ENCODE measurements at places on chromosomes 7 and 10.

DNA sequence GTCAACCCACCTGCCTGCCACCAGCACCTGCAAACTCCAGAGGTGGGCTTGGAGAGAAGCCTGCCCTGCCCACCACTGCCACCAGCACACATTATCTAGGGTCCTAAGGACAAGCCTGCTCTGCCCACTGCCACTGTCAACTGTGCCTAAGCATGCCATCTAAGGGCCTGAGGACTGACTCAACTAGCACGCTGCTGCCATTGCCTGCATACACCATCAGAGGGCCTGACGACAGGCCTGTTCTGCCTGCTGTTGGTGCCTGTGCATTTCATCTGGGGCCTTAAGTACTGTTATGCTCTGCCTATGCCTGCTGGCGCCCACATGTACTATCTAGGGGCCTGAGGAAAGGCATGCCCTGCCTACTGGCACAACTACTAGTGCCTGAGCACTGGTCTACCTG lies 27.0 kb upstream of the LRRD1 start:
- no peak for DNase-seq

GRCh38 chr7:8433477-8434289 lies at the start of gene NXPH1:
Gene NXPH1, plus strand, starts transcription at chr7:8433609.
- DNase-seq: peak; percentile 56

DNA sequence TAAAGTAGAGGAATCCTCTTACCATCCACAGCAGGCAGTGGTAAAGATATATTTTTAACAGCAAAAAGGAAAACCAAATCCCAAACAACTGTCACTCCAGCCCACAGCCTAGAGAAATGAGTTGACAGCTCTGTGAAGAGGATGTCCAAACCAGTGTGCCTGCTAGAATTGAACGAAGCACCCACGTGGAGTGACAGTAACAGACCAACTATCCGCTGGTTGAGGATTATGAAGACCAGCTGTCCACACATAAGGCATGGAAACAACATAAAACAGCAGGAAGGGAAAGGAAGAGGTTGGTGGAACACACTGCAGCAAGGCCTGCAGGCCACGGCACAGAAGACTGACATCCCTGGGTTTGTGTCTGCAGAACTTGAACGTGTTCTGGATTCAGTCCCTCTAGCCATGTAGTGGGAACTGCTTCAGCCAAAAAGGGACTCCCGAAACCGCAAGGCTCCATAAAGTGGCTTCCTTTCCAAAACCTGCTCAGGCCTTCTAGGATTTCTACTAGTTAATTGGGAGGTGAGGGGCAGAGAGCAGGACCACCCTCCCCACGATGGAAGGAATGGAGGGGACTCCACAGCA lies 324.4 kb downstream of the BICC1 start:
- no peak for DNase-seq

- no peak for DNase-seq
Measured at GRCh38 chr7:90269163-90269562, 24.2 kb downstream of the CFAP69 start.

DNA sequence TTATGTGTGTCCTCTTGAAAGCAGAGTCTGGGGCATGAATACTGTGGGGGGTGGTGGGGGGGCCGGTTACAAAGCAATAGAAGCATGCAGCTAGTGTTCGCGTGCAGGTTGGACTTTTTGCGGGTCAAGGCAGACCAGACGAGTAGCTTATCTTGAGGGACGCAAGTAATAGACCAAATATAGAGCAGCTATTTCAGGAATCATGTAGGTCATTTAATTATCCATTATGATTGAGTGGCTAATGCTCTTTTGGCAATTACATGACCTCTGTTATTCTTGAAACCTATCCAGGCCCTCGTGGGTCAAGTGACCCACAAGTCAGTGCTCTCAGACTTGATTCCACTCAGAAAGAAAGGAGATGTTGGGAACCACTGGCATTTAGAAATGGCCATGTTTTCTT lies 93.0 kb downstream of the BTRC start:
- no peak for DNase-seq

DNA sequence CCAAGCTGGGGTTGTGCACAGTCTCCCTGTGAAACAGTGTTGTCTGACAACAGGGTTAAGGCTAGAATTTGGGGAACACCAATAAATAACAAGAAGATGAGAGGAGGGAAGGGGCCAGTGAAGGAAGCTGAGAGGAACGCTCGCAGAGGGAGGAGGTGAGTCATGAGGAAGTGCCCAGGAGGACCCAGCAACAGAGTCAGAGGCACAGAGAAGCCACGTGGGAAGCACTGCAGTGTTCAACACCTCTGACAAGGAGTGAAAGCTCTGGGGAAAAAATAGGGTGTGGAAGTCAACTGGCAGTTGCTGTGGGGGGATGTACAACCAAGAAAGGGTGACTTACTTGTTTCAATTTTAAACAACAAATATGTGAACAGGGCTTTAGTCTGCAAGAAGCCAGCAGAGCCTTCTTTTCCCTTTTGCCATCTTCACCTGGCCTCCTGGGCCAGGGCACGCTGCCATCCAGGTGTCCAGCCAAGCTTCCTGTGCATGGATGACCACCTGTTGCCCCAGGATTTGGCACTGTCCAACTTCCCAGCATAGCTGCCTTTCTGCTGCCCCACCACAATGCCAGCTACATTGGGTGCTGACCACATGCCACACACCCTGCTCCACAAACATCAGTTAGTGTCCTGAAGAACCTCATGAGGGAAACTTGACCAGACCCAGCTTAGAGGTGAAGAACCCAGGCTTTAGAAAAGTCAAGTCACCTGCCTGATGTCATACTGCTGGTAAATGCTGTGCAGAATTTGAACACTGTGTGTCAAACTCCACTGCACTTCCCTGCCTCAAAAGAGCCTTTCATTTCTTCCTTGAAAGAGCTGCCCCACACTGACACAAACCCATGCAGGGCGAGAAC lies 69.6 kb downstream of the ATXN7L1 start:
- no peak for DNase-seq

DNA sequence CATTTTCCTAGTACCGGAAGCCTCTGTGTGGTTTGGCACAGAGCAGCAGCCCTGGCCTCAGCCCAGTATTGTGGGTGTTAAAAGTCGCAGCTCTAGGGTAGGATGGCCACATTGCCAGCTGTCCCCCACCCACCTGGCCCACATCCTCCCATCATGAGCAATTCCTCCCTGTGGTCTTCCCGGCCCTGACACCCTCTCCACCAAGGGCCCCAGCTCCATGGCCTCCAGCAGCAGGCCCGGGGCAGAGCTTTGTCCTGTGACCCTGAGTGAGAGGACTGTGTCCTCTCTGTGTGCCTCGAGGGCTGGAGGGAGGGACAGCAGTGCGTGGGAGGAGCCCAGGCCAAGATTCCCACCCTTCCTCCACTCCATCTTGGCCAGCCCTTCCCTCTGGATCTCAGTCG lies 93.7 kb downstream of the MYL10 start:
- no peak for DNase-seq

DNA sequence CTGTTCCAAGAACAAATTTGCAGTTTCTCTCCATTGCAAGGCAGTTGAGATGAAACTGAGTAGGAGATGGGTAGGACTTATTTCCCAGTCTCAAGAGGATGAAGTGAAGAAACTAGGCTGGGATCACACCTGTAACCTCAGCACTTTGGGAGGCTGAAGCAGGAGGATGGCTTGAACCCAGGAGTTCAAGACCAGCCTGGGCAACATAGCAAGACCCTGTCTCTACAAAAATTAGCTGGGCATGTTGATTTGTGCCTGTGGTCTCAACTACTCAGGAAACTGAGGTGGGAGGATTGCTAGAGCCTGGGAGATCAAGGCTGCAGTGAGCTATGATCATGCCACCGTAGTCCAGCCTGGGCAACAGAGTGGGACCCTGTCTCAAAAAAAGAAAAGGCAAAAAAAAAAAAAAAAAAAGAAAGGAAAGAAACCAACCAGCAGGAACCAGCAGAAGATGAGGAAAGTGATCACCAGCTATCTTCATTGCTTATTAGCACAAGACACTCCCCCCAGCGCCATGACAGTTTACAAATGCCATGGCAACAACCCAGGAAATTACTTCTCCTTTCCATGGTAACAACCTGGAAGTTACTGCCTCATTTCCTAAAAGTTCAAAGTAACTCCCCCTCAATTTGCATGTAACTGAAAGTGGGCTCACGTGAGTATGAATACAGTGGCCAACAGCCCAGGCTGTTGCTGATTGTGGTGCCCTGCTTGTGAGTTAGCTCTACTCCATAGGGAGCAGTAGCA lies 18.3 kb upstream of the ST8SIA6 start:
- DNase-seq: no peak

DNA sequence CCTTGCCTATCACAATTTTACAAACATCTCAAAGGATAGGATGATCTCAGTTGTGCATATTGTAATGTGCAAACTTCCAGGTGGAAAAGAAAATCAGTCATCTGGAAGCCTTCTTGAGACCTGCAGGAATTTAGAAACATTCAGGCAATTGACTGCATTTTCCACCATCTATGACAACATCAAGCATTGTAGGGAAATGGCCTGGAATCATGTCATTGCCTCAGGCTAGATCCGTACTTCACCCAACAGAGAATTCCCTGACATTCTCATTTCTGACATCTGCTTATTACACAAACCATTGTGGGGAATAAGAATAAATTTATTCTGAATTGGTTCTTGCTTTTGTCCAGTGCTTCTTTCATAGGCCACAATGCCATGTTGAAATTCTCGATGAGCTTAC lies 124.9 kb upstream of the NPVF start:
- no peak for DNase-seq

- no peak for DNase-seq
Measured at GRCh38 chr7:3461923-3462322, 160.9 kb downstream of the SDK1 start.

GRCh38 chr10:24887855-24888231 lies 64.6 kb downstream of the PRTFDC1 start:
- no peak for DNase-seq

- DNase-seq: no peak
Measured at GRCh38 chr7:106824458-106824857, 40.6 kb upstream of the PIK3CG start.

DNA sequence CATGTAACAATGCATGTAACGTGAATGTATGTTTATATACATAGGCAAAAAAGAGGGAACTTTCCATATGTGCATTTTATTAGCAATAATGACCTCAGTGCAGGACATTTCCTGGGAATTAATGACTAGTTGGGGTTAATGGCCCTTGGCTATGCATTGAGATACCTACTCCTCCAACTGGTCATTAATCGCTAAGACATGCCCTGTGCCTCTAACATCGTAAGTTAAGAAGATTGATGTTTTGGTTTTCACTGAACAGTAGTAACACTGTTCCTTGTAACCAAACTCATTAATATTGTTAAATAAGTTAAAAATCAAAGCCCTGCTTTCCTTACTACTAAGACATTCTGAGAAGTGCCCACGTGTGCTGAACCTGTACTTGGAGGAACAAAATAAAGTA lies 61.7 kb downstream of the SEMA3D start:
- DNase-seq: no peak

- DNase-seq: no peak
Measured at GRCh38 chr10:77286531-77287508, 350.8 kb downstream of the KCNMA1 start.

DNA sequence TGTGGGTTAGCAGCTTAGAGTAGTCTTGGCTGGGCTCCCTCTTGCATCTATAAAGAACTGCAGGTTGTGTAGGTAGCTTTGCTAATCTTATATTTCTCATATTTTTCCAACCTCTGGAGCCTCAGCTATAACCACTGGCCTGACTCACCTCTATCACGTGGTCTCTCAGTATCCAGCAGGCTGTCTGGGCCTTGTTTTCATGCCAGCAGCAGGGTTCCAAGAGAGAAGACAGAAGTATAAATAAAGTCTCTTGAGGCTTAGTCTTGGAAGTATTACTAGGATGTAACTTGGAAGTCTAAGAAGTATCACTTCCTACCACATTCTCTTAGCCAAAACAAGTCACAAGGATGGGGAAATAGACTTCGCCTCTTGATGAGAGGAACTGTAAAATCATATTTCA lies 73.3 kb downstream of the WIPF3 start:
- no peak for DNase-seq

GRCh38 chr10:124827474-124827873 lies 25.9 kb downstream of the ABRAXAS2 start:
- no peak for DNase-seq

- DNase-seq: no peak
Measured at GRCh38 chr7:159143780-159144757, 598 bp downstream of the VIPR2 start.

DNA sequence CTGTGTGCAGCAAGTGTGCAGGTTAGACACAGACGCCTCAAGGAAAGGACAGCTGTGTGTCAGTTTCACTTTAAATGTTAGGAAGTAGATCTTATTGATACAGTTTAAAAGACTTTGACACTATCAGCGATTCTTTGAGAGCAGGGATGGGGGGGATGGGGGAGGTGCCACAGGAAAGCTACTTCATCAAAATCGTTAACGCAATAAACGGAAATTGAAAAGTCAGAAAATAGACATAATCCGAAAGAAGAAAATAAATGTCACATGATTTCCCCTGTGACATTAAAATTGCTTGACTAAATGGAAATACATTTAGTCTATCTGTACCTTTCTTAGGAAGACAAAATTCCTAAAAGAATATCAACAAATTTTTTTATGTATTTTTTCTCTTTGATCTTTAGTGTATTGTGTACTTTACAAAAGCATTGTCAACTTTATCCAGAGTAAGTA lies 476 bp upstream of the ZNF33B start:
- no peak for DNase-seq

DNA sequence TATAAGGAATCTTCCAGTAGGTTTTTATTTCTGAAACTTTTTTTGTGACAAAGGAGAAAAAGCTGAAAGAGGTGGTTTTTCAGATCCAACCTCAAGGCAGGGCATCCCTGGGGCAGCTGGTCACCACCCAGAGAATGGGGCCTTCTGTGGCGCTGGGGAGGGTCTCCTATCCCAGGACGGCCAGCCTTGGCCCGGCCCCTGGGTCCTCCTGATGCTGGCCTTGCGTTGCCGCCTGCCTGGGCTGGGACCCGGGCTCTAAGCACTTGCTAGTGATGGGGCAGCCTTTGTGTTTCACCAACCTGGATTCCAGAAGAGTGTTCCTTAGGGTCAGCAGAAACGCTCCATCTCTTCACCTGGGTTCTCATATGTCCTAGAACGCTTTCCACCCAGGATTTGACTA lies 16.3 kb downstream of the SHH start:
- DNase-seq: no peak

DNA sequence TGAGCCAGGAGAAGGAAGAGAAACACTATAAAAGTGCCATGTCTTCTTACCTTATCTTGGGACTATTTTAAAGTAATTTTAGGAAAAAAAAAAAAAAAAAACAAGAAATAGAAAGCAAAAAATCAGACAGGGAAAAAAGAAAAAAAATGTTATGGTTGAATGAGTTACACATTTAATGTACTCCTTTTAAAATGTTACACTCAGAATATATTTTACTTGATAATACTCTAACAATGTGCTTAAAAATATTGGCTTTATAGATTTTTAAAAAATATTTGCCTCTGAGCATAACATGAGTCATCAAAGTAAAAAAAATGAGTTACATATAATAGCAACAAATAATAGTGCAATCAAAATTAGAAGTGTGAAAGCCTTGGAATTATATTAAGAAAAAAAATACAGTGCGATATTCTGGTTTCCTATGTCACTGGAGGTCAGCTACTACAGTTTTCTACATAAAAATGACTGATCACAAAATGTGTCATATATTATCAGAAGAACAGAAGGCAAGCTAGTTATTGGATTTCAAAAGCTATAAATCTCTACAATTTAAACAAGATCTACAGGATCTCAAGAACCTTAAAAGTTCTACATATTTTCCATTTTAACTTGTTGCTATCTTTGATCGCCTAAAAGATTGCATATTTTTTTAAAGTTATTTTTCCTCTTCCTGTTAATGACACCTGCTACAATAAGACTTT lies 231.1 kb upstream of the CCDC6 start:
- DNase-seq: no peak

- no peak for DNase-seq
Measured at GRCh38 chr10:82628373-82628772, 753.4 kb downstream of the NRG3 start.

All from NCI-H1417 treated with DMSO at 0.1 percent for 48 hours (cell line).